ENCODE measurements at places on chromosomes 12 and 14.

GRCh38 chr12:57781244-57781643, 1.3 kb upstream of the TSFM start:
- DNase-seq: no peak

DNA sequence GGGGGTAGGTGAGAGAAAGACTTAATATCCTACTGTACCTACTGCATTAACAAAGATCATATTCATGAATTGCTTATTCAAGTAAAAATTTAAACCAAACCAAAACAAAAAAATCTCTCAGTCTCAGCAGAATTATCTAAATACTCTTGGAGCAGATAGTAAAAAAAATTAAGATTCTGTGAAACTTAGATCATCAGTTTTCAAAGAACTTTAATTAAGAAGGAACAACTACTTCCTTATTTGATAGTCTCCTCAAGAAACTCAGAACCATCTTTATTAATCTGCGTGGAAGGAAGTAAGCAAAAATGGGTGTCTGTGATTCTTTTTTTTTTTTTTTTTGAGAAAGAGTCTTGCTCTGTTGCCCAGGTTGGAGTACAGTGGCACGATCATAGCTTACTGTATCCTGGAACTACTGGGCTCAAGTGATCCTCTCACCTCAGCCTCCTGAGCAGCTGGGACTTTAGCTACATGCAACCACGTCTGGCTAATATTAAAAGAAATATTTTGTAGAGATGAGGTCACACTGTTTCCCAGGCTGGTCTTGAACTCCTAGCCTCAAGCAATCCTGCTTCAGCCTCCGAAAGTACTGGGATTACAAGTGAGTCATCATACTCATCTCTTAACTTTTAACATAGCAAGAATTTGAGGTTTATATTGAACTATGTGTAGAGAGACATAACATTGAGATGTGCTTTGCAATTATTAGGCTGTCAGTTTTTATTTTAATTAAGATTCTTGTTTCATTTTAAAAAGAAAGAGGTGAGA, 37.4 kb downstream of the GAS2L3 start:
- DNase-seq: no peak

- DNase-seq: no peak
These were observed 207.5 kb upstream of the PELI2 start for GRCh38 chr14:55910601-55911243.

DNA sequence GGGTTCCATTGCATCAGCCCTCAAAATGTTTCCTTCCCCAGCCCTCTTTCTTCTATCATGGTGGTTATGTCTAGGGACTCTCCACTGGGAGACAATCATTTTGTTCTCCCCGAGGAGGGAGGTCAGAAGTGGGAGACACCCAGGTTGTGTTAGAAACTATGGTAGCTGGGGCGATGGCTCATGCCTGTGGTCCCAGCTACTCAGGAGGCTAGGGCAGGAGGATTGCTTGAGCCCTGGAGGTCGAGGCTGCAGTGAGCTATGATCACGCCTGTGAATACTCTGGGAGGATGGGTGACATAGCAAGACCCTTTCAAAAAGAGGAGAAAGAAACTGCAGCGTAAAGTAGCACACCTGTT, 13.0 kb upstream of the LRRC23 start:
- DNase-seq: no peak

DNA sequence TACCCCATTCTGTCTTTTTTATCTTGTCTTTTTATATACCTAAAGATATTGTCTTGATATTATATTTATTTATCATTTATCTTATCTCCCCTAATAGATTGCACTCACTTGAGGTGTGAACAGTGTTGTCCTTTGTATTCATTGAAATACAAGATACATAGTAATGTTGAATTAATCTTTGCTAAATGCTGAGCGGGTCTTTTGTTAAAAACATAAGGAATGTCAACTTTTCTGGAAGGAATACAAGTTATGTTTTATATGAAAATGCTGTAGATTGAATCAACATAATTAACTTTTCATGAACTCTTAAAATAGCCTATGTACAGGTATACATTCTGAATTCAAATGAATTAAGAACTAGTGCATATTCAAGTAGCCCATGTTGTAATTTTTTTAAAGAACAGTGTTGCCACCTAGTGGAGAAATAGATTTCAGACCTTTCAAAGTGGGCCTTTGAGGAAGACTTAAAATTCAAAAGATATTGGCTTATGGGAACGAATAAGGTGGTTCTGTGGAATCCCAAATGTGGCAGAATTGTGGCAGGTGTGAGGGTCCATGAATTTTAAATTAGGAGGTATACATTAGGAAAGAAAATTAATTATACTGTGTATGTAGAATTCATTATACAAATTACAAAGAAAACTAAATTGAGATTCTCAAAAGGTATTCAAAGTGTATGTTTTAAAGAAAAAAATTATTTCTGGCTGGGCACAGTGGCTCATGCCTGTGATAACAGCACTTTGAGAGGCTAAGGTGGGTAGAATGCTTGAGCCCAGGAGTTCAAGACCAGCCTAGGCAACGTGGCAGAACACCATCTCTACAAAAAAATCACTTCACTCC, 19.1 kb downstream of the BBOF1 start:
- DNase-seq: no peak
